ENCODE measurements at places on chromosomes 7 and 10.
A peak's percentile ranks its signal among the peaks of the same experiment; 100 is the strongest.

- DNase-seq: no peak
Measured at GRCh38 chr7:20343941-20344340, 13.2 kb downstream of the ITGB8 start.

DNA sequence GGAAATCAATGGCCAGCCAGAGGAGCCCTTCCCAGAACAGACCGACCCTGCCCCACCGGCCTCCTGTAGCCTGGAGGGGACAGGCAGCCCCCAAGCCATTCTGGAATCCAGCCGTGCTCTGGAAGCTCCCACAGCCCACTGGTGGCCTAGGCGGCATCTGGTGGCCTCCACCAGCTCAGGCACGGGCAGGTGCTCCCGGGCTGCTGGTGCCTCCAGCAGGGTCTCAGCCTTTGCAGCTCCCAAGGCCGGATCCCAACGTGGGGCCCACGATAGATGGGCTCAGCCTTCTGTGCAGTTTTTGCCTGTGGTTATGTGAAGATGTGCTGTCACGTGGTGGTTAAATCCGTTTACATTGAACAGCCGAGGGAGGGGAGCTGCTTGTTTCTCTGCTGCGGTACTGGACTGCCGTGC lies 44.4 kb downstream of the JAKMIP3 start:
- no peak for DNase-seq

- DNase-seq: no peak
Measured at GRCh38 chr7:141218941-141219340, 145.1 kb downstream of the TMEM178B start.

DNA sequence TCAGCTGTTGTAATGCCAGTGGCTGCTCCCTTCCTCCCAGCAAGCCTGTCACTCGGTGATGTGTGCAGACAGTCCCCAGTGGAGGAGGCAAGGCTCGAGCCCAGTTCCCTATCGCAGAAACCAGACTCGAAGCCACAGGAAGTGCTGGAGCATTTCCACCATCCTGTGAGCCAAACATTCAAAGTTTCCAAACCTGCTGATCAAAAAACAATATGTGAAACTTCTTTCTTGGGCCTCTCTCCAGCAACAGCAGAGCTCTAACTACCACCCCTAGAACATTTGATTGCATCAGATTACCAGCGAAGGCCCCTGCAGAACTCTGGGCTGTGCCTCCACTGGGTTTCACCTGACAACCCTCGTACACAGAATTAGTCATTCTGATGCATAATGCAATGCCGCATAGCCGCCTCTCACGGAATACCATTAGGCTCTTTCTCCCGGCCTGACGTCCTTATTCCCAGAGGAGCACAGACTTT lies 94.0 kb downstream of the ELMO1 start:
- DNase-seq: peak; percentile 67

GRCh38 chr7:33446551-33446950 lies 317.2 kb downstream of the BBS9 start:
- DNase-seq: no peak

DNA sequence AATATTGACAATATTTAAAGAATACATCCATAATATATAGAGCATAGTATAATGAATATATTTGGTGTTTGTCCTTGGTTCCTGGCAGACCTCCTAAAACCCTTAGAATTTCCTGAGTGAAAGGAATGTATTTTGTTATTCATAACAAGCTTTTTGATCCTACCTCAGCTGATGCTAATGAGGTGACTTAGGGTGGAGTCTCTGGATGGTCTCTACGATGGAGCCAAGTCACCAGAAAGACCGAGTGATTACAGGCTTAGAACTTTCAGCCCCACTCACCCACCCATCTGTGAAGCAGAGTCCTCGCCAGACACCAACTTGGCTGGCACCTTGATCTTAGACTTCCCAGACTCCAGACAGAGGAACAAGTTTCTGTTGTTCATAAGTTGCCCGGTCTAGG lies 35.9 kb downstream of the UPF2 start:
- DNase-seq: no peak

GRCh38 chr7:141071260-141071854 lies 2.5 kb upstream of the TMEM178B start:
- peak; percentile 44 for DNase-seq

- DNase-seq: no peak
Measured at GRCh38 chr7:43490016-43490415, 92.9 kb upstream of the STK17A start.

DNA sequence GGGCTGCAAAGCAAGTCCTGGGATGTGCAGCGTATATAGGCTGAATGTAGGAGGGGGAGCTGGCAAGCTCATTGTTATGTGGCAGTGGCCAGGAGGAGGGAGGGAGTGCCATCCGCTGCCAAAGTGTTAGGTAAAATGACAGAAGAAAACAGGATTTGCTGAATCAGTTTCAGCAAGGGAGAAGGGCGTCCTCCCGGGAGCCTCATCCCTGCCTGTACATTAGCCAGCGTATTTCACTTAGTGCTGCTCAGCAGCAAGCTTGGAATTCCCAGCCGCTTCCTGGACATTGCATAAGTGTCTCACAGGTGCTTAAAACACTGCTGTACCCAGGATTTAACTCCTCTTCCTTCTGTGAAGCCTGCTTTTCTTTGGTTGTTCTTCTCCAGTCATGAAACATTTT lies 2.5 kb downstream of the NIPSNAP2 start:
- DNase-seq: no peak

GRCh38 chr10:7412237-7412927 lies 1.5 kb upstream of the SFMBT2 start:
- DNase-seq: peak; percentile 59

DNA sequence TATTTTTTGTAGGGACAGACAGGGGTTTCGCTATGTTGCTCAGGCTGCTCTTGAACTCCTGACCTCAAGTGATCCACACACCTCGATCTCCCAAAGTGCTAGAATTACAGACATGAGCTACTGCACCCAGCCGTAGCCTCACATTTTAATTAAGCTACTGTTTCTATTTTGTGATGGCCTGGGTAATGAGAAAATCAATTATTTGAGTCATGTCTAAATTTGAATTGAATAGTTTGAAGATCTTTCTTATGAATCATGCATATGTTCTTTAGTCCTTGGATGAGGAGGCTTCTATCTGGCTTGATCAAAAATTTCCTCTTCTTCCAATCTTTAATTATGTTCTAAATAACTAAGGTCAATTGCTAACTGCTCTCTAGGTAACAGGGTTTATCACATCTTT lies 175.0 kb downstream of the REEP3 start:
- DNase-seq: no peak

DNA sequence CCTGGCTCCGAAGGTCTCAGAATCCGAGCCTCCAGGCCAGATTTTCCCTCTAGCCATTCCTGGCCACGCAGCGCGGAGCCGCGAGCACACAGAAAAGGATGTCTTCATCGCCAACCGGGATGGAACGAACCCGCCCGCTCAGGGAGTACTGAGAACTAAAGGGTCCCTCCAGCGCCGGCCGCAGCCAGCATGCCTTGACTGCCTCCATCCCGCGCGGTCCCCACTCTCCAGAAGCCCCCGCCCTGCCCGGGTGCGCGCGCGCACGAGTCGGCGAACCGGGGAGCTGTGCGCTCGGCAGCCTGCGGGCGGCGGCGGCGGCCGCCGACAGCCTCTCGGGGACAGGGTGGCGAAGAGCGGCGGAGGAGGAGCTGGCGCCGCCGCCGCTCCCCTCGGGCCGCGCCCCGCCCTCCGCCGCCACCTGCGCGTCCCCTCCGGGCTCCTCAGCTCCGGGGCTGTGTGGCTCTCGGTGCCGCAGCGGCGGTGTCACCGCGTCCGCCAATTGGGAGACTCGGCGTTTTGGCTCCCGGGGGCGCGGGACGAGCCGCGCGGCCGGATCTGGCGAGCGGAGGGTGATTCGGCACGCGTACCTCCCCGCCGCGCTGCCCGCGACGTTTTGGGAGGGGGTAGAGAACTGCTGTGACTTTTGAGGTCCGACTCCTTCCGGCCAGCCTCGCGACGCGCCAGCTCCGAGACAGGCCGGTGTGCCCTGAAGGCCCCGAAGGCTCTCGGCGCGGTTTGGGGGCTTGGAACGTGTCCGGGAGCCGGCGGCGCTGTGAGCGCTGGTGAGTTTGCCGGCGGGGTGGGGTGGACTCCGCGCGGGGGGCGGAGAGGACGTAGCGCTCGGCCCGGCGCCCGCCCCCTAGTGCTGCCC lies 453 bp upstream of the GALNT17 start:
- DNase-seq: peak; percentile 24

- DNase-seq: no peak
Measured at GRCh38 chr7:88866265-88866863, 70.8 kb upstream of the TEX47 start.

GRCh38 chr7:45695249-45695995 lies 121.3 kb downstream of the ADCY1 start:
- peak; percentile 5 for DNase-seq

DNA sequence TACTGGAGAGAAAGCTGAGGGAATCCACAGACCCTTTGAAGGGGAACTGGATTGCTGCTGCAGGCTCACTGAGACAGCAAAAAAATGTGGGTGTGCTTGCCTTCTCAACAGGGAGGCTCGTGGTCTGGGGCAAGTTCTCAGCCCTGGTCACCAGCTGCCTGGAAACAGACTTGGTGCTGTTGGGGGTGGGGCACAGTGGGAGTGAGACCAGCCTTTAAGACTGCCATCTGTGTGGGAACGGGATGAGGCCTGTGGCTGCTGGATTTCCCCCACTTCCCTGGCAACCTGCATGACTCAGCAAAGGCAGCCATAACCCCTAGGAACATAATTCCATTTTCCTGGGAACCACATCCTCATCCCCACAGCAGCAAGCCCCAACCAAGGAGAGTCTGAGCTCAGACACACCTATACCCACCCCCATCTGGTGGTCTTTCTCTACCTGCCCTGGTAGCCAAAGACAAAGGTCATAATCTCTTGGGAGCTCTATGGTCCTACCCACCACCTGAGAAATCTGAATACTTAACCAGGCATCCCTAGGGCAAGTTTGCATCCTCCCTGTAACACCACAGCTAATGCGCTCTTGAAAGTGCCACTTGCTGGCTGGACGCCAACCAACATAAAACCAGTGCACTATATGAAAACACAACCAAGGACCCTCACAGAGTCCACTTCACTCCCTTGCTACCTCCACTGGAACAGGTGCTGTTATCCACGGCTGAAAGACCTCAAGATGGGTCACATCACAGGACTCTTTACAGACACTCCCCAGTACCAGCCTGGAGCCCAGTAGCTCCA lies 45.0 kb upstream of the TFEC start:
- no peak for DNase-seq

GRCh38 chr10:128185627-128186026 lies 59.4 kb upstream of the MKI67 start:
- no peak for DNase-seq

GRCh38 chr7:69934144-69934903 lies 336.0 kb downstream of the AUTS2 start:
- DNase-seq: no peak

GRCh38 chr7:36526863-36527548 lies 137.3 kb downstream of the ANLN start:
- DNase-seq: no peak

DNA sequence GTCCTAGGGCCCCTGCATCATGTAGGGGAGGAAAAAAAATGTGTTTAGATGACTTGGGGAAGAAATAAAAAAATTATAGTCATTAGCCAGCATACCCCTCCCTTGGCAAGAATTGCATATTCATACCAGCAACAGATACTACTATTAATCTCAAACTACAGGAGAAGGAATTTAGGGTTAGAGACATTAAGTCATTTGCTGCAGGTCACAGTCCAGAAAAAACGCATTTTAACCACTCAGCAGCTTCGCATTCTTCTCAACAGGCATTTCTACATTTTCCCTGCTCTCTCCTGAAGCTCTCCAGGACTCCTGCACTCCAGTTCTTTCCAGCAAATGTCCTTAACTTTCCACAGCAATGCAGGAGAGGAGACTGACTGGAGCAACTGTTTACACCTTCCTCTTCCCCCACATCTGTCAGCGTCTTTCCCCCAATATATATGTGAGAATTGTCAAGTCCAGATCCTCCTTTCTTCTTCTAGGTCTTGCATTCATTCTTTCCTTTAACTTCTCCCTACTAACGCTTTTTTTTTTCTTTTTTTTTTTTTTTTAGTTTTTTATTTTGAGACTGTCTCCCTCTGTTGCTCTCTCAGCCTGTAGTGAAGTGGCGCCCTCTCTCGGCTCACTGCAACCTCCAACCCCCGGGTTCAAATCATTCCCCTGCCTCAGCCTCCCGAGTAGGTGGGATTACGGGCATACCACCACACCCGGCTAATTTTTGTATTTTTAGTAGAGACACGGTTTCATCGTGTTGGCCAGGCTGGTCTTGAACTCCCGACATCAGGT lies 35.6 kb downstream of the PRPS1L1 start:
- peak; percentile 46 for DNase-seq

- DNase-seq: no peak
Measured at GRCh38 chr10:72697716-72698115, 5.8 kb downstream of the MCU start.

DNA sequence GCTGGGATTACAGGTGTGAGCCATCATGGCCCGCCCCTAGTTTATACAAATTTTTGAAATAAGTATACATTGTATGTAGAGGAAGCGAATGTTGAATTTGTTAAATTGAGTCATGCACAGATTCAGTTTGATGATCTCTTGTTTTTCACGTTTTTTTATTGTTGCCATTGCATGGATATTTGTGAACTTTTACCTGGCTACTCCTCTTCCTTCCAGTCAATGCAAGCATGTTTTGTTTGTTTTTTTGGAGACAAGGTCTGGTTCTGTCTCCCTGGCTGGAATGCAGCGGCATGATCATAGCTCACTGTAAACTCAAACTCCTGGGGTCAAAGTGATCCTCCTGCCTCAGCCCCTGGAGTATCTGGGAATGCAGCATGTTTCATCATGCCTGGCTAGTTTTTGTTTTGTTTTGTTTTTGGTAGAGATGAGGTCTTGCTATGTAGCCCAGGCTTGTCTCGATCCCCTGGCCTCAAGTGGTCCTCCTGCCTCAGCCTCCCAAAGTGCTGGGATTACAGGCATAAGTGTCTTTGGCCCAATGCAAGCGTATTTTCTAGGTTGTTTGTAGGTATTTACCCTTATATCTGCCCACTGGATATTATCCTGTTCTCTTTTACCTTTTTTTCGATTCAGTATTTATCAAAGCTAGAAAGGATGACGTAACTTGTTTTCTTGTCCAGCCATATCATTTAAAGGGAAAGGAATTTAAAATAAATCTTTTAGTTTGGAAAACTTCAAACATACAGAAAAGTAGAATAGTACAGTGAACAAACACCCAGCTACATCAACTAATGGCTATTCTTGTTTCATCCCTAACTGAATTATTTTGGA lies 11.0 kb downstream of the LCOR start:
- no peak for DNase-seq

DNA sequence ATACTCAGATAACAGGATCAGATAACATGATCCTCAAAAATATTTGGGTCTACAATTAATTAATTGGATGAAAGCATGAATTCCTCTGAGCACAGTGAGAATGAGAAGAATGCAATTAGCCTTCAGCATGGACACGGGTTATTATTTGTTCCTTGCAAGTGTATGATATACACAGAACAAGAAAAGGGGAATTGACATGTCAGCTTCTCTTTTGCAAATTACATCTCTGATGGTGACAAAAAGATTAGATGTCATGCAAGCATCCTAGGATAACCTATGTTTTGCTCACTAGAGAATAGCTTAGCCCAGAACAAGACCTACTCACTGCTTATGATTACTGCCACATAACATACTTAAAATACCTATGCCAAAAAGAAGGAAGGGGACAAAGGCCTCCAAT lies 120.3 kb downstream of the ABLIM1 start:
- DNase-seq: no peak

GRCh38 chr10:5574642-5575131 lies 49.9 kb downstream of the CALML3 start:
- DNase-seq: no peak

Data from stimulated activated CD4-positive, alpha-beta T cell treated with anti-CD3 and anti-CD28 coated beads, Interleukin-2, amount 100 ng/mL, for 24 hours (primary cell).